MV-4-11 (cell line): ENCODE measurements at places on chromosomes 1 and 21.

GRCh38 chr1:233904633-233905415 is at the start of gene SLC35F3:
TSS of gene SLC35F3 (plus strand) at chr1:233904676.
- DNase-seq, result no peak

- DNase-seq, result no peak
These were observed 39.9 kb downstream of the ATP1A1 start for GRCh38 chr1:116412898-116413297.

DNA sequence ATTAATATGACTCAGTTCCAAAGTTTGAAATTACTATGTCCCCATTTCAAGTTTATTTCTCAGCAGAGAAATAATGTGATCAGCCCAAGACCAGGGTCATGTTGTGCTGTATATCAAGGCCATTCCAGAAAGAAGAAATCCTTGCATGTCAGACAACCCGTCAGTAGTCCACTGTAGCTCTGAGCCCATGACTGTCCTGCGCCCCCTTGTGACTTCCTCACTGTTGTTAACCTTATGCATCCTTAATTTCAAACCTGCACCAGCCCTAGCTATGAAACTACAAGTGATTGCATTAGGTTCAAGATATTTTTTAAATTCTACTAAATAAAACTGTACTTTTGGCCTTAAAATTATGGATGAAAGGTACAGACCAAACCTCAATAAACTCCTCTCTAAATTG is 133.0 kb downstream of the LRRC7 start:
- peak; percentile 37 for DNase-seq

DNA sequence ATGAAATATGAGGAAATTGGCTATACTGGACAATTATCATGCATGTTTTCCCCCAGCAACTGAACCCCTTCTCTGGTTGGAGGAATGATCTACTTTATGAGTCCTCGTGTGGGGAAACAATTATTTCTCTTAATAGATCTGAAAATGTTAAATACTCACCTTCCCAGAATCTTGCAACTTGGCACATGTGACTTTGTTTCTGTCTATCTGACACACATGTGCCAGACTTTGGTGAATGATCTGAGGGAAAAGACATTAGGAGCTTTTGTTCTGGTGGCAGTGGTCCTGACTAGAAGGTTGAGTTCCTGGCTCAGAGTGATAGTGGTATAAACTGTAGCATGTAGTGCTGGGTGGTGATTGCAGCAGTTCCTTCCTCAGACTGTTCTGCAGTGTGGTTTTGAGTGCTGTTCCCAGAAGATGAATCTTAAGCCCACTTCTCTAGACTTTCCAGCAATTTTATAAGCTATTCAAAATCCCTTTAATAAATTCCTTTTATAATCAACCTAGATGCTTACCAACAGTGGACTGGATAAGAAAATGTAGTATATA is 59.3 kb upstream of the B3GALNT2 start:
- peak; percentile 2 for DNase-seq

GRCh38 chr1:204196068-204196795 is at the start of gene KISS1:
TSS of gene KISS1 (minus strand) at chr1:204196491. CDS start at chr1:204192876, 3,615 bp downstream.
- no peak for DNase-seq

DNA sequence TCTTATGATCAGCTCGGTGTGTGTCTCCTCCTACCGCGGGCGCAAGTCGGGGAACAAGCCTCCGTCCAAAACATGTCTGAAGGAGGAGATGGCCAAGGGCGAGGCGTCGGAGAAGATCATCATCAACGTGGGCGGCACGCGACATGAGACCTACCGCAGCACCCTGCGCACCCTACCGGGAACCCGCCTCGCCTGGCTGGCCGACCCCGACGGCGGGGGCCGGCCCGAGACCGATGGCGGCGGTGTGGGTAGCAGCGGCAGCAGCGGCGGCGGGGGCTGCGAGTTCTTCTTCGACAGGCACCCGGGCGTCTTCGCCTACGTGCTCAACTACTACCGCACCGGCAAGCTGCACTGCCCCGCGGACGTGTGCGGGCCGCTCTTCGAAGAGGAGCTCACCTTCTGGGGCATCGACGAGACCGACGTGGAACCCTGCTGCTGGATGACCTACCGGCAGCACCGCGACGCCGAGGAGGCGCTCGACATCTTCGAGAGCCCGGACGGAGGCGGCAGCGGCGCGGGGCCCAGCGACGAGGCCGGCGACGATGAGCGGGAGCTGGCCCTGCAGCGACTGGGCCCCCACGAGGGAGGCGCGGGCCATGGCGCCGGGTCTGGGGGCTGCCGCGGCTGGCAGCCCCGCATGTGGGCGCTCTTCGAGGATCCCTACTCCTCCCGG is 1.5 kb downstream of the KCNC4 start:
- no peak for DNase-seq

DNA sequence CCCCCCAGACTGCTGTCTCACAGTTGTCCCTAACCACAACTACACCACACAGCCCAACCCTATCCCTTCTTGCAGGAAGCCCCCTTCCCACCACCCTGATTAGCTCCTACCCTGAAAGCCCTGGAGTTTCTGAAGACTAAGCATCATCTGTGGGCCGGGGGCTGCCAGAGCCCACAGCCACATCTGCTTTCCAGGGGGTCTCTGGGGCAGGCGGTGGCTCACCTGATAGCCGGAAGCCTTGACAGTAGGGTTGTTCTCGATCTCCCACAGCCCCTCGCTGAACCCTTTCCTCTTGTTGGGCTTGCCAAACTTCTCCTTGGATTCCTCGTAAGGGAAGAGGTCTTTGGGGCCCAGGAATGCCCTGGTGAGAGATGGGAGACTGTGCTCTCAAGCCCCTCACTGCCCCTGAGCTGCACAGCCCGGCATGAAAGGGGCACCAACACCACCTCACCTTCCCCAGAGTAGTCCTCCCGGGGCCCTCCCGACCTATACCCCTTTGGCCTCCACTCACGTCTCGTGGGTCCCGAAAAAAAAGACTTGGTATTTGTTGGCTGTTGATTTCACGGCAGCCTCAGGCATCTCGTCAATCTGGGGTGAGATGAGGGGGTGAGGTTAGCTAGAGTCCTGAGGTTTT is 4.0 kb upstream of the MRPL24 start:
- DNase-seq, result no peak

- DNase-seq, result no peak
These were observed 3.9 kb downstream of the EXTL1 start for GRCh38 chr1:26025517-26025916.

DNA sequence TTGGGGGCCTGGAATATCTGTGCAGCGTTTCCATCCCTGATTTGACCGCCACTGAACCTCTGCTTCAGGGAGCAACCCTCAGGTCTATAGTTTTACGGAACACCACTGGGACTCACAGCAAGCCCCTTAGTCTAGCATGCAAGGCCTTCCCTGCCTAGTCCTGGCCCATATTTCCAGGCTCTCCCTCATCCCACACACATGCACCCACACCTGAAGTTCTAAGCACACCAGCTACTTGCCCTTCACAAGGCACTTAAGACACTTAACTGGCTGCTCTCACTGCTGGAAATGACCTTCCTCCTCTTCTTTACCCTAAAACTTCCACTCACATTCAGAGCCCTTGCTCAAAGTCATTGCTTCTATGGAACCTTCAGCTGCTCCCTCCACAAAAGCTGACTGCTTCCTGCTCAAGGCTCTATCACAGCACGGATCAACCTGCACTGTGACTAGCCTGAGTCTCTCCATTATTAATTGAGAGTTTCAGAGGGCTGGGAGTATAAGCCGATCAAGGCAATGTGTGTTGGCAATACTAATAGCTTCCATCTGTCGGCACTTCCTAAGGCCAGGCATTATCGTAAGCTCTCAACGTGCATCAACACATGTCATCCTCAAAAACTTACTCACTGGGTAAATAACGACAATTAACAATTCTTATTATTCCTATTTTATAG is 84.3 kb downstream of the RRAGC start:
- no peak for DNase-seq

- DNase-seq, result no peak
These were observed 79.2 kb upstream of the NRIP1 start for GRCh38 chr21:15144026-15144425.

DNA sequence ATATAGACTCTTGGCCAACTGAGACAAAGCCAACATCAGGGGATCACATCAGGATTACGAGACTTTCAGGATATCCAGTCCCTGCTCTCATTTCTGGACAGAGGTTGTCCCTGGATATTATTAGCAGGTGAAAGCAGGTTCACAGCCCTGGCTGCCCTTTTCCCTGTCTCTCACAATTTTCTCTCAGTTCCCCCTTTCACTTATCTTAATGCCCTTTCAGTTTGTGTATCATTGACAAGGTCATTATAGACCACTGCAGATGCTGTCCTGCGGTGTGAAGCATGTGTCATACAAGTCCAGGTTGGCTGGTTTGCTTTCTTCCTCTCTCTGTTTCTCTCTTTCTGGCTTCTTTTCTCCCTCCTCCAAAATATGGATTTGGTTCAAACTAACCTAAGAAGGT is 2.1 kb upstream of the KLHDC9 start:
- DNase-seq, result peak; percentile 27

- DNase-seq, result peak; percentile 88
These were observed 23.8 kb upstream of the ECE1 start for GRCh38 chr1:21313886-21314721.
